Stimulated activated CD8-positive, alpha-beta memory T cell treated with anti-CD3 and anti-CD28 coated beads, Interleukin-7, amount 100 ng/mL, for 1 hour (primary cell): ENCODE measurements at places on chromosomes 11 and 22.

DNA sequence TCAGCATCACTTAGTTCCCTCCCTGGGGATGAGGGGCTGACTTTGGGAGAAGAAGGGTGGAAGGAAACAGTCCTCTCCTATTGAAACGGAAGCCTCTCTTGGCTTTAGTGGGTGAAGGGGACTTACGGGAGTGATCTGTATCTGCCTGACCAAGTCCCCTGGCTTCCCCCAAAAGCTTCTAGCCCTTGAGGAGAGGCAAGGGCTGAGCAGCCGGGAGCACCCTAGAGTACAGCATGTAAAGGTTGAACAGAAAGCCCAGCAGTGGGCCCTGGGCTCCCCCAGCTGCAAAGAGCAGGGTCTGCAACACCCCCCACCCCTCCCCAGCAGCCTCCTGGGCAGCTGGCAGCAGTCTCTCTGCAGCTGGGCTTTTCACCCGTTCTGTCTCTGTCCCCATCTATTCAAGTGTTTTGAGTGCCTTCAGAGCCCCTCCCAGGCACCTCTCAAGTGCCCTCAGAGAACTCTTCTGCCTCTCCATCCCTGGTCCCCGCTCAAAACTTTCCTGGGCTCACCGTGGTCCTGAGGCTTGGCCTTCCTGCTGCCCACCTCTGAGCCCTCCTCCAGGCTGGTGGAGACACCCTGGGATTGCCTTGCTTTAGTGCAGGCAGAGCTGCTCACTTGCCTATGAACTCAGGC lies 2.7 kb downstream of the CAPN5 start:
- DNase-seq, result no peak

- no peak for DNase-seq
Measured at GRCh38 chr11:103608566-103608965, 427.9 kb upstream of the DDI1 start.

- no peak for DNase-seq
Measured at GRCh38 chr11:114448749-114449482, 9.6 kb downstream of the REXO2 start.

GRCh38 chr11:77510095-77510494 lies 36.2 kb upstream of the PAK1 start:
- no peak for DNase-seq

GRCh38 chr11:130629039-130629438 lies 180.6 kb downstream of the ADAMTS15 start:
- DNase-seq, result no peak

DNA sequence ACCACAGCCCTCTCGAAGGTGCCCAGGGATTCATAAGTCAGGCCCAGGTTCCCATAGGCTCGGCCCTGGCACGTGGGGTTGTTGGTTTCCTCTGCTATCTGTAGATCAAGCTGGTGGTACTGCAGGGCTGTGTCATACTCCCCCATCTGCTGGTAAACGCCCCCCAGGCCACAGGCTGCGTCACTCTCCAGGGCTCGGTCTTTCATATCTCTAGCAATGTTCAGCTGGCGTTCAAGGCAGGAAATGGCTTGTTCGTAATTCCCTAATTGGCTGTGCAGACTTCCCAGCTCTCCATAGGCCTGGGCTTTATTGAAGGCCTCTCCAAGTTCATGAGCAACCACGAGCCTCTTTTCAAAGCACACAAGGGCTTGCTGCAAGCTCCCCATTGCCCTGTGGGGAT lies 186.4 kb upstream of the PITPNB start:
- no peak for DNase-seq

DNA sequence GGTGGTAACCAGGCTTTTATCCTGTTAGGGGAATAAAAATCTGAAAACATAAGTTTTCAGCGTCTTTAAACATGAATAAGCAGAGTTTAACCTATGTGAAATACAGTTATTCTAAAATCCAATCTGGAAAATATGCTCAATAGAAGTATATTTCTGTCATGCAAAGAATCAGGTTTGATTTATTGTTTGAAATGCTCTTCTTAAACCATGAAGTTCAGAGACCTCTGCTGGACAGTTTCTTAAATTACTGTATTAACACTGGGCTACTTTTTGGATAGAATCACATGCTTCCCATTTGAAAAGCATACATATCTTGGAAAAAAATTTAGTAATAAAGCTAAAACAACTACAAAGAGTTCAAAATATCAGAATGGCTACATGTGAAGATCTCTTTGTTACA lies 25.4 kb downstream of the APIP start:
- no peak for DNase-seq

GRCh38 chr11:126720539-126721235 lies 279.9 kb downstream of the KIRREL3 start:
- DNase-seq, result no peak

DNA sequence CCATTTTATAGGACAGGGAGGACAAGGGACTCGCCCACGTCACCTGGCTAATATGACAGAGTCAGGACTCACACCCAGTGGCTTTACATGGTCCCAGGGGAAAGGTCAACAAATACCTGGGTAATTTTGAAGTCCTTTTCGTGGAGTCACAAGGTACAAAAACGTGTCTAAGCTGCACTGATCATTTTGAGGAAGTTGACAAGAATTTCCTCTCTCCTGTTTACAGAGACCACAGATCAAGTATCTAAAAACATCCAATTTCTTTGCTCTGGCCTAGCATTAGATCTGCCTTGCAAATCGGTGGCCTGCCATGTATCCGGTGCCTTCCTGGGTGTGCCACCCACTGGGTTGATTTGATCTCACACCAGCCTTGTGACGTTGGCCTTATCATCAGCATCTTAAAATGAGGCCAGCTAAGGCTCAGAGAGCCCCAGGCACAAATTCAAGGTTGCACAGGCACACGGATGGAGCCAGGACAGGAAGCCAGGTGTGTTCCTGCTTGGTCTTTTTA lies 17.6 kb downstream of the GDPD5 start:
- DNase-seq, result peak; percentile 23

- no peak for DNase-seq
Measured at GRCh38 chr11:119531623-119532022, 108.7 kb upstream of the THY1 start.

DNA sequence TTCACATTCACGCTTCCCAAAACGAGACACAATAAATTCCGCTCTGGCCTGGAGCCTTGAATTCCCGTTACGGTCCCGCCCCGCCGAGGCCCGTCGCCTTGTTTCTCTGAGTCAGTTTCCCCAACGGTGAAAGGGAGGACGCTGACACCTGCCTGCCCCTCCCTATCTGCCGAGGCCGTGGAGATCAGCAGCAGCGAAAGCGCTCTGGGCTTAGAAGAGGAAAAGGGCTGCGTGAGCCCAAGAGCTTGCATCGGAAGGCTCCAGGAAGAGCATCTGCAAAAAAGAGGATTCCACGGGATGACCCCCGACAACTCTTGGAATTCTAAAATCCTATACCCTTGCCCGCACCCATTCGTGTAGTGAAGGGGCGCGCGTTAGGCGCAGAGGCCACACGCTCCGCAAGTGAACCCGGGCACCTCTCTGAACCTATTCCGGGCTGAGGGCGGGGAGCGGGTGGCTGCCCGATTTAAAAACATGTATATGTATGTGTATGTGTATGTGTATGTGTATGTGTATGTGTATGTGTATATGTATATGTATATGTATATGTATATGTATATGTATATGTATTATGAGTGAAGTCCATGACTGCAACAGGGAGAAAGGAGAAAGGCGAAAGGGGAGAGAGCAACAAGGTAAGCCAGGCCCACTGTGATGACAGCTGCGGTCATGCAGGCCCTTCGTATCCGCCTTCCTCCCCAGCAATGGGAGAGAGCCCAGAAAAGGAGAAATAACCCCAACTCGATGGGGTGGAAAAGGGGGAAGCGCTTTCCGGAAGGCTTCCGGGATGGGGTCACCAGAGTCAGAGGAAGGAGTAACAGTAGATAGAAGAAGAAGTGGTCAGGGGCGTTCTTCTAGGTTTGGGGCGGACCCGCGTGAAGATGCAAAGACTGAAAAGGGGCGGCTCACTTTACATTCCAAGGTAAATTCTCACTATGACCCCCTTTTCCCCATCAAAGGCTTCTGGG lies 948 bp upstream of the MRTFA start:
- DNase-seq, result no peak

- no peak for DNase-seq
Measured at GRCh38 chr11:69463181-69463994, 18.1 kb upstream of the LINC01488 start.

GRCh38 chr11:132519241-132519815 lies 1013.0 kb downstream of the OPCML start:
- DNase-seq, result no peak

DNA sequence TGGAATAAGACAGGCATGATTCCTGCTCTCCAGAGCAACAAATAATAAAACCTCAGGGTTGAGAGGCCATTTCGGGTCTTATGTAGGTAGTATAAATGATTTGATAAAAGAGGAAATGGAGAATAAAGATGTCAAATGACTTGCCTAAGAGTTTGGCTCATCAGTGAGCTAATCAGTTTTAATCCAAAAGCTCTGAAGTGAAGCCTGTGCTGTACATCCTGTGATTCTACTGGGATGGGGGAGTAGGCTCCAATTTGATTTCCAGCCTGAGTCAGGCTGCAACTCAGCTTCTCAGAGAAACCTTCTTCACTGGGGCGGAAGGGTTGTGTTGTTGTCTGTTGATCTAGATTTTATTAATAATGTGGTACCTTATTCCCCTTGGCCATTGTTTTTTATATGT lies 192.2 kb upstream of the SORL1-AS1 start:
- no peak for DNase-seq

DNA sequence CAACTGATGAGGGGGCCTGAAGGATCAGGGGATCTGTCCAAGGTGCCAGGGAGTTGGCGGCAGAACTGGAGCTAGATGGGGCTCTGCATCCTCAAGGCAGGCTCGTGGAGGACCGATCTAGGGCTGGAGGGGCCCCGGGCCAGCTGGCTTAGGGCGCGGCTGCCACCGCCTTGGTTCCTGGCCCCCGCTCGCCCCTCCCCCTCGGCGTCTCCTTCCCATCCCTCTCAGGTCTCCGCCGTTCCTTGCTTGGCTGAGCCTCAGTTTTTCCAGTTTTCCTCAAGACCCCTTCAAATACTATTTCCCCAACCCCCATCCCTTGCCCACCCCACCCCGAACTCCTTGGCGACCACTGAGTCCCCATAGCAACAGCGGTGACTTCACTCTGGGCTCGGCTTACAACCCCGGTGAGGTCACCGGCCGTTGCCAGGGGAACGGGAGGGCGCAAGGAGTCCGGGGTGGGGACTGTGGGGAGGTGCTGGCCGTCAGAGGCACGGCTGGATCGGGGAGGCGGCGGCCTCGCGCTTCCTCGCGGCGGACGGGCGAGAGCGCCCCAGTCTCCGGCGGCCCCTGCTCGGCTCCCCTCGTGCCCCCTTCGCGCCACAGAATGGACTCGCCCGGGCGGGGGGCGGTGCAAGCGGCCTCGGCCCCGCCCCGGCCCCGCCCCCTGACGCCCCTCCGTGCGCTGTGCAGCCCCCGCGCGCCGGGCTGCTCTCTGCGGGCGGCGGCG lies 7.5 kb downstream of the FREY1 start:
- DNase-seq, result no peak

- DNase-seq, result no peak
Measured at GRCh38 chr22:28826921-28827320, 26.6 kb upstream of the XBP1 start.

- no peak for DNase-seq
Measured at GRCh38 chr11:72116019-72116755, 3.7 kb upstream of the ANAPC15 start.
